H9 (cell line): ENCODE measurements at places on chromosomes 1 and 21. TPM values are rescaled to one million over a fixed set of nuclear protein-coding genes. Genes with fewer than 3 reads are reported as not detected.

GRCh38 chr21:35940074-35940927 lies 120.0 kb downstream of the SETD4 start:
- no peak overlapping the region for H3K4me3 ChIP-seq
- no peak overlapping the region for H3K27ac ChIP-seq
- no peaks in the 10 kb centered on the region for H3K27me3 ChIP-seq
- DNase-seq, result peak; percentile 32
- no peaks in the 10 kb centered on the region for H3K4me1 ChIP-seq

DNA sequence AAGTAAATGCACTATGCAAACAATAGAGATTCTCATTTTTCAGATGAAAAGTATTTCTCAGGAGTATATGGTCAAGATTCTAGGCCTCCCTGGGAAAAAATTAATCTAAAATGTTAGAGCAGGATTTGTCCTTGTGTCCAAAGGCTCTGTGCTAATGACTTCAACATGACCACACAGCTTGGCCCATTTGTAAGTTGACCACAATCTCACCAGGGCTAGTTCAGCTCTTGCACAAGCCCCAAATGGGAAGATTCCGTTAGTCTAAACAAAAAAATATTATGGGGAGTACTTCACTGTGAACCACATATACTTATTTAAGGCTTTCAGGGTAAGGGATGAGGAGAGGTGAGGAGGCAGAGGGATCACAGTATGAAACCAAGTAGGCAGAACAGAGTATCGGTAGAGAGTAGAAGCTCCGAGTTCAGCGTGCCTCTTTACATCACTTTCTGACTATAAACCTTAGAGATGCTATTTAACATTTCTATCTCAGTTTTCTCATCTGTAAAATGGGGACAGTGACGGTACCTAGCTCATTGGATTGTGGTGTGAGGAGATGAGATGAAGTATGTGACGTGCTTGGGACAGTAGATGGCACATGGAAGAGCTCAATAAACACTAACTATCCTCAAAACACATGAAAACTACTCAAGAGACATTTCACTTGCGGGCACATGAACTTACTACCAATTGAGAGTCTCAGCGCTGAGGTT lies 37.8 kb upstream of the CTTNBP2NL start:
- no peak for DNase-seq
- no peak overlapping the region for H3K27ac ChIP-seq
- H3K27me3 ChIP-seq, result no peaks in the 10 kb centered on the region
- no peaks in the 10 kb centered on the region for H3K4me1 ChIP-seq
- no peaks in the 10 kb centered on the region for H3K36me3 ChIP-seq

- H3K27ac ChIP-seq, result no peak overlapping the region
- H3K4me1 ChIP-seq, result peaks cover 2% of the 10 kb centered on the region; the same call in 1 of the 2 replicates
- DNase-seq, result no peak
- no peaks in the 10 kb centered on the region for H3K27me3 ChIP-seq
- H3K4me3 ChIP-seq, result no peak overlapping the region
These were observed 28.6 kb upstream of the FNBP1L start for GRCh38 chr1:93419344-93419743.

- no peaks in the 10 kb centered on the region for H3K27me3 ChIP-seq
- H3K4me3 ChIP-seq, result no peak overlapping the region
- H3K4me1 ChIP-seq, result peaks cover 5% of the 10 kb centered on the region; the same call in 1 of the 2 replicates
- no peaks in the 10 kb centered on the region; the same call in 2 of the 3 replicates for H3K36me3 ChIP-seq
- DNase-seq, result no peak
These were observed 163.1 kb downstream of the KCNJ6 start for GRCh38 chr21:37753122-37753599.

DNA sequence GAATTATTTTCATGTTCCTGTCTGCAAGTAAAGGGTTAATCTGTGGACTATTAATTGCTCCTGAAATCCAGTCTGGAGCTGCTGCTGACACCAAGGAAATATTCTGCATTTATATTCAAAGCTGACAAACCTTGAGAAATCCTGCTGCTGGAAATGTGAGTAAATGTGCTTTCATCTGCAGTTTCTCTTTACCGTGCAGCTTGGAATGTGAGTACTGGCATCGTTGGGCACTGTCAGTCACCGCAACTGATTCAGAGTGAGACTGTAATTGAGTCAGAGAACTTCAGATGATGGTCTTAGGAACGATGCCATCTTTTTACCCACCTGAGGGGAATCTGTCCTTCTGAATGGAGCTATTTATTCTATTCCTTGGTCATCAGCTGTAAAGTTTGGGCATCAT lies 420.6 kb downstream of the SIPA1L2 start:
- peaks cover 17% of the 10 kb centered on the region for H3K36me3 ChIP-seq
- H3K4me3 ChIP-seq, result no peak overlapping the region
- H3K27me3 ChIP-seq, result no peaks in the 10 kb centered on the region
- no peak for DNase-seq
- H3K27ac ChIP-seq, result no peak overlapping the region
- H3K4me1 ChIP-seq, result peaks cover 5% of the 10 kb centered on the region

SLC22A15 gene
- total RNA-seq, result 3.2 and 3.5 TPM in 2 replicates

PGD gene
- total RNA-seq, result 289 and 291 TPM in 2 replicates

MYBPHL gene
- 0.59 and 1.1 TPM in 2 replicates for total RNA-seq

DNA sequence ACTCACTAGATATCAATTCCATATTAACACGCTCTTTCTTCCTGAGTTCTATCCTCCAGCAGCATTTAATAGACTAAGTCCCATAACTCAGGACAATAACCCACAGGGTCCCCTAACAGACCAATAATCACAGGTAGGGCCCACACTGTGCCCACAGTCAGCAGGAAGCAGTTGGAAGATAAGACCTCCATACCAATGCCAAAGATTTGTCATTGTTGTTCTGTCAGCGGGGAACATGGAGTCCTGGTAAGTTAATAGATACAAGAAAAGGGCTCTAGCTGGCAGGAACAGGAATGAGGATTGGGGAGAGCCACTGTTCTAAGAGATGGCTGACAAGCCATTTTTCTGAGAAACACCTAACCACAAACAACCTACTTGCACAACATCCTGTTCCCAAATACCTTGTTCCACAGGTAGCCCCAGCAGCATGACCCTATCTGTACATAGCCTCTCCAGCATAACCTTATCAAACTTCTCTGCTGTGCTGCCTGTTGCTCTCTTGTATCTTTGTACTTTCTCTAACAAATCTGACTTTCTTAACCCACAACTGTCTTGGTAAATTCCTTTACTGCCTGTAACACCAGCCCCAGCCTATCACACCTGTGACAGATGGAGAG lies 142.0 kb upstream of the KCNJ15 start:
- no peaks in the 10 kb centered on the region for H3K27me3 ChIP-seq
- H3K4me1 ChIP-seq, result no peaks in the 10 kb centered on the region

GRCh38 chr1:47948126-47948525 lies 49.1 kb downstream of the TRABD2B start:
- H3K27me3 ChIP-seq, result no peaks in the 10 kb centered on the region; the same call in 1 of the 2 replicates
- H3K4me1 ChIP-seq, result no peaks in the 10 kb centered on the region
- peak; percentile 60 for DNase-seq
- H3K36me3 ChIP-seq, result no peaks in the 10 kb centered on the region

DNA sequence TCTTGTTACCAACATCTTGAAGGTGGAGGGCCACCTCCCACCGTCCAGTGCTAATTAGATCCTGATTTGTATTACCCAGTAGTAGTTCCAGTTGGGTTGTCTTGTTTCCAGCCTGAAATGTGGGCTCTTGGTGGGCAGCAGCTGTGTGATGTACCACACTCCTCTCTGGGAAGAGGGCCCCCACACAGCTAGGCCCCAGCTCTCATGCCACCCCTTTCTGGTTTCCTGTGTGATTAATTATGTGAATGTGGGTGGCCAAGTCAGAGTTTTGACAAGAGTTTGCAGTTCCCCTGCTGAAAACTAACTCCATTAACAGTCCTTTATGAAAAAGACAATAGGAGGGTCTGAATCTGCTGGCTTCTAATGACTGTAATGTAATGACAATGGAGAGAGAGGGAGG lies 3.8 kb downstream of the HMGB4 start:
- H3K4me1 ChIP-seq, result no peaks in the 10 kb centered on the region; the same call in 1 of the 2 replicates
- no peak overlapping the region for H3K27ac ChIP-seq
- peaks cover 11% of the 10 kb centered on the region for H3K36me3 ChIP-seq
- DNase-seq, result no peak
- peak overlapping the region; percentile 43; the same call in 2 of the 3 replicates for H3K4me3 ChIP-seq

DNA sequence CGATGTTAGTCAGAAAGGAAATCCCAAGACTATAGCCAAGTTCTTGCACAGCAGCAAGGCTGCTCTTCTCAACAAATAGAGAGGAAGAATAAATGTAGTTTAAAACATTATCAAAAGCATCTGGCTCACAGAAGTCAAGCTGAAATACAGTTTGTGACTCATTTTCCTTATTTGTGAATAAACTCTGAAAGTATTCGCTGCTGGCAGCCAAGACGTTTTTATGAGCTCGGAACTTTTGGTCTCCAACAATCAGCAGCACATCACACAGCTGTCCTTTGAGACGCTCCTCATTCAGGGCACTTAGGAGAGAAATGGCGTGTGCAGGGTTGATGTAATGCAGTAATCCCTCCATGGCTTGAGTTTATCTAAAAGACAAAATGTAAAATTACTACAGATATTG lies 16.4 kb downstream of the ZBTB21 start:
- peaks cover 69% of the 10 kb centered on the region for H3K36me3 ChIP-seq
- DNase-seq, result no peak
- H3K27me3 ChIP-seq, result no peaks in the 10 kb centered on the region
- H3K27ac ChIP-seq, result no peak overlapping the region

KRTAP13-2 gene
- not detected in 2 replicates for total RNA-seq

DNA sequence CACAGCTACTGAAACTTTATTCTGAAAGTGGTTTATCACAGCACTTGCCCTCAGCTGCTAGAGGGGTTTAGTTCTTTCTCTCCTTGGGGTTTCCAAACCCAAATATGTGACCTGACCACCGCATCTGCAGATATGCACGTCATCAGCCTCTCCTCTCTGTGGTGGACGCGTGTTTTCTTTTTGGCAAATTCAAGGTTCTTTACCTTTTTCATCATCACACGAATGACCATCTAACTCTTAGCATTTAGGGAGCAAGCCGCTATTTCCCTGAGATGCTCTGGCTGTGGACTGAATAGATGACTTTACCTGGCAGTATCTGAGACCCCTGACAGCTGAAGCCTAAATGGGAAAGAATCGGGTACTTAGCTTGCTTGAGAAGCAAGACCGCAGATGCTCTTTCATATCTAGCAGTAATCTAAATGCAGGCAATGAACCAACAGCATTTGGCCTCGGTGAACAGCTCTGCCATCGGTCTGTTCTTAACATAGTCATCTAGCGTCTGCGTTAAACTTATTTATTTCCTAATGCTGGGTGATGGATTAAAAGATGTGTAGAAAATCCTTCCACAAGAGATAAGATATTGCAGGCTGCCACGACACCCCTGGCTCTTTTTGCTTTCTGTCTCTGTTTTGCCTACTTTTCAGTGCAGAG lies 463.4 kb downstream of the CAMTA1 start:
- H3K27me3 ChIP-seq, result no peaks in the 10 kb centered on the region
- no peak overlapping the region for H3K27ac ChIP-seq
- no peak for DNase-seq
- H3K4me3 ChIP-seq, result no peak overlapping the region
- 0 out of 2 replicates have a peak, but pooled peaks cover 2% of the 10 kb centered on the region for H3K4me1 ChIP-seq
- no peaks in the 10 kb centered on the region for H3K36me3 ChIP-seq

DNA sequence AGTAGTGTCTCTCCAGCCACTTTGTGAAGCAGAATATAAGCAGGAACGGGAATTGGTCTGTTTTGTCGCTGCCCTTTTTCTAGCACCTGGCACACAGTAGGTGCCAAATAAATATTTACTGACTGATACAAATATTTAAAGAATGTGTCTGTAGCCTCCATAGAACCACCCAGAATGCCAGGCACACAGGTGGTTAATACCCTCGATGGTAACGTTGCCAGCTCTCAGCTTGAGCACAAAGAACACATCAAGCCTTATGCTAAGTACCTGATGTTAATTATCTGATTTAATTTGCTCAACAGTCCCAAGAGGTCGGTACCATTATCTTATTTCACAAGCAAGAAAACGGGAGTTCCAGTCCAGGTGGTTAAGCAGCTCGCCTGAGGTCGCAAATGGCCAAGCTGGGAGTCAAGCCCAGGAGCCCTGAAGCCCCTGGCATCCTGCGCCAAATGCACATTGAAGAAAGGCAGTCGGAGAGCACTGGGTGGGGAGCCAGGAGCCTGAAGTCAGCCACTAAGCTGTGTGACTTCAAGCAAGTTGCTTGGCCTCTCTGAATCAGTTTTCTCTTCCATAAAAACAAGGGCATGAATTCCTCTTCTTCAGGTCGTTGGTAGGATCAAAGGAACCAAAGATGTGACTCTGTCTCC lies 26.4 kb downstream of the HSPG2 start:
- H3K4me1 ChIP-seq, result peaks cover 16% of the 10 kb centered on the region; the same call in 1 of the 2 replicates
- no peak overlapping the region for H3K27ac ChIP-seq
- no peaks in the 10 kb centered on the region for H3K27me3 ChIP-seq
- peaks cover 4% of the 10 kb centered on the region for H3K36me3 ChIP-seq
- 0 out of 3 replicates have a peak overlapping the region, but pooled peaks have one; percentile 0 for H3K4me3 ChIP-seq

DNA sequence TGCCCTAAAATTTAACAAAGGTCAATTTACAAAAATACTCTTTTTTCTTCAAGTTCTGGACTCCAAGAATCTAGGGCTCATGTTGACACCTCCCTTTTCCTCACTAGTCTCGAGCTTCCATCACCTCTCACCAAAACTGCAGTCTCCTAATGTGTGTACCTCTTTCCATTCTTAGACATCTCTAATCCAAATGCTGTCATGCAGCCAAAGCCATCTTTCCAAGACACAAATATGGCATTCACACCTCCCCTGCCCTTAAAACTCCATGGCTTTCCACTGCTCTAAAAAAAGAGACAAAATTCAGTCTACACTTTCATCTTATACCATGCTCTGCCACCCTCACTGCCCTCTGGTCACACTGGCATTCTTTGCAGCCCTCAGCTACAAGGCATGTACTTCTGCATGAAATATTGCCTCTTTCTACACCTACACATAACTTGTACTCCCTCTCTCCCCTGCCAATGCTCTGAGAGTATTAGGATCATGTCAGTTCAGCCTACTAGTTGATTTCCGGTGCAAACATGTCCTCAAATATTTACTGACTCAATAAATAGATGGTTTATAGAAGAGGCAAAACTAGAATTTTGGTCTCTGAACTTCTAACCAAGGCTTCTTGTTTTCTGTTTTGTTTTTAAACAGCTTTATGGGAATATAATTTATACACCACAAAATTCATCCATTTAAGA lies 26.9 kb downstream of the ADSS2 start:
- H3K4me3 ChIP-seq, result no peak overlapping the region
- no peak for DNase-seq
- H3K27ac ChIP-seq, result no peak overlapping the region
- no peaks in the 10 kb centered on the region for H3K4me1 ChIP-seq
- H3K27me3 ChIP-seq, result no peaks in the 10 kb centered on the region

DNA sequence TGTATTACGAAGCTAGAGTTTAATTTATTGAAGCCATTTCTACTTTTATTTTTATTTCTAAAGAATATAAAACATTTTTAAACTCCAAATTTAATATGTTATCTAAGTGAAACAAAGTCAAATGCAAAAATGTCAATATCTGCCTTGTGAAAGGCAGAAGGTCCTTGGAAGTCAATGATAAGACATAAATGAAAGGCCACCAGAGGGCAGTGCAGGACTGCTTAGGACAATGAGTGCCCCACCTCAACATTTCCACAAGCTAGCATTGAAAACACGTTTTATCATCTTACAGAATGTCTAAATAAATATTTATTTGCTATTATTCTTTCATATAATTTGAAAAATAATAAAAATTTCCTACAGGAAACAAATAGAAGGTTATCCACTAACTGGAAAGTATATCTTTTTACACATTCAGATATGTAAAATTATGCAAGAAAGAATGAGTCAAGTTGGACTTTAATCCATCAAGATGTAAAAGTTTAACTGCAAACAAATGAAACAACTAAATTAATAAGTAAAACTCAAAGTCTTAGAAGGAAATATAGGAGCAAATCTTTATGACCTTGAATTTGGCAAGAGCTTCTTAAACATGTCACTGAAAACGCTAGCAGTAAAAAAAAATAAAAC lies 140.1 kb upstream of the FMN2 start:
- peak; percentile 52 for DNase-seq
- H3K4me3 ChIP-seq, result no peak overlapping the region
- no peaks in the 10 kb centered on the region for H3K27me3 ChIP-seq
- H3K4me1 ChIP-seq, result no peaks in the 10 kb centered on the region
- H3K36me3 ChIP-seq, result no peaks in the 10 kb centered on the region
- H3K27ac ChIP-seq, result no peak overlapping the region

OR2L3 gene
- not detected in 2 replicates for total RNA-seq
